ENCODE measurements at places on chromosomes 11 and 22. TPM values are rescaled to one million over a fixed set of nuclear protein-coding genes. Genes with fewer than 3 reads are reported as not detected.

DNA sequence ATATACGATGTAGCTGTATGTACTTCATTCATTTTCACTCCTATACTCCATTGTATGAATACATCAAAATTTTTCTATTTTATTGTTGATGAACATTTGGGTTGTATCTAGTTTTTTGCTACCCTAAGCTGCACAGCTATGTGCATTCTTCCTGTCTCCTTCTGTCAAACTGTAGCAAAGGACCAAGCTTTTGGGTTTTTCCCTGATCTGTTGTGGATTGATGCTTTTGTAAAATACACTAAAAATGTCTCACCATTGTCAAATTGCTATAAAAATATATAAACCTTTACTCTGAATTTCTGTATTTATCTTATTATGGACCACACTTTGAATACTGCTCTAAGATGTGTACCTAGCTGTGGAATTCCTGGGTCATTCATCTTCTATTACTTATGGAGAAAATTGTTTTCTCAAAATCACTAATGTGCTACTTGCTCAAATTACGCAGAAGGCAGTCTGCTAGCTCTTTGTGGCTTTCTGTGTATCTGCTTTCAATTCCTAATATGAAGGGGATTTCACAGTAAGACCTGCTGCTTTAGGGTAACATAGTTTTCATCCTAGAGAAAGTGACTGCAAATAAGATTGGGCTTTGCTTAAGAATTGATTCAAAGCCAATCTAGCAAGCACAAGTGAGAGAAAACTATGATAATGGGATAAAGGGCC is 123.4 kb downstream of the CYP2R1 start:
- no peak overlapping the region for H3K4me3 ChIP-seq
- no peak overlapping the region for H3K27ac ChIP-seq
- no peaks in the 10 kb centered on the region for H3K4me1 ChIP-seq
- H3K27me3 ChIP-seq, result no peaks in the 10 kb centered on the region
- H3K36me3 ChIP-seq, result no peaks in the 10 kb centered on the region

DNA sequence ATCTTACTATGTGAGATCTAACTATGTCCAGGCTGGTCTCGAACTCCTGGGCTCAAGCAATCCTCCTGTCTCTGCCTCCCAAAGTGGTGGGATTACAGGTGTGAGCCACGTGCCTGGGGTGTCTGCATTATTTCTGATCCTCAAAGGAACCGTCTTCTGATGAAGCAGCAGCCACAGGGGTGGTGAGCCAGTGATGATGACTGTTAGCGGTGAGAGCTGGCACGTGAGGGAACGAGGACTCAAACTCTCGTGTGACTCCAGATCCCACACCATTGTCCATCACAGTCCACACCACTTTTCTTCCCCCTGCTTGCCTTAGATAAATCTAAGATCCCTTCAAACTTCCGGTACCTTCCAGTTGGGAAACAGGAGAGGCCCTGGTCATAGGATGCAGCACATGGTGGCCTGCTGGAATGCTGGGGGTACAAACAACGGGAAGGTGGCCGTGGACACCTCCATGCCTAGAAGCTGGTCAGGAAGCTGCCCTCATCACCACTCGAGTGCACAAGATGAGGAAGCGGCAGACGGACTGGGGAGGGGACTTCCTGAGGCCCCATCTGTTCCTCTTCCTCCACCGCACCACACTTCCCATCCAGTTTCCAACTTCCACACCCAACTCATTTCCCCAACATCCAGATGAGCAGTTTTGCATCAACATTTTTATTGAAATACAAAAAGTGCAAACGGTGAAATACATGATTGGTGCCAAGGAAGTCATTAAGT is 23.8 kb downstream of the ARHGAP1 start:
- H3K27me3 ChIP-seq, result no peaks in the 10 kb centered on the region
- DNase-seq, result no peak
- H3K4me3 ChIP-seq, result no peak overlapping the region
- H3K4me1 ChIP-seq, result peaks cover 19% of the 10 kb centered on the region
- 0 out of 2 replicates have a peak overlapping the region, but pooled peaks have one; percentile 69 for H3K27ac ChIP-seq

DNA sequence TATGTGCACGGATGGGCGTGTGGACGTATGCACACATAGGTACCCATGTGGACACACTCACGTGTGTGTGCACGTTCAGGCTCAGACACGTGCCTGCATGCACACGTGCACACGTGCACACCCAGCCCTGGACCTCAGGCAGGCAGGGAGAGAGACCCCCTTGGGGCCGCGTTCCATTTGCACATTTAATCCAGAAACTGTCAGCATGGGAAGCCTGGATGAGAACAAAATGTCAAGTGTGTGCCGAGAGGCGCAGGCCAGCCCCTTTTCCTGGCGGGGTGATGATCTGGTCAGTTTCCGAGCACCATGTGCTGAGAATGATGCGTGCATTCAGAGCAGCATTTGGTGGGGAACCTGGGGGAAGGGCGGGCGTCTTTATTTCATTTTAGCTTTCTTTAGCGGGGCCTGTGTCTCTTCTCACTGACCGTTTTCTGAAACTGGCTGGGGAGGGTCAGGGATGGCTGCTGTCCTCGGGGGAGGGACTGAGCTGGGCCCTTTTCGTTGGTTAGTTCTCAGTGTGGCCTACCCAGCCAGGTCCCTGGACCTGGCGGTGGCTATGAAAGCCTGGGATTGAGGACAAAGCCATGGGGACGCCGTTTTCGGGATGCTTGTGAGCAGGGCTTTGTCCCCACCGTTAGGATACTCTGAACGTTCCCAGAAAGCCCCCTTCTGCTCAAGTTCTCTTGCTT is 96.3 kb downstream of the KCNQ1 start:
- peaks cover 52% of the 10 kb centered on the region for H3K27me3 ChIP-seq
- no peak for DNase-seq
- H3K27ac ChIP-seq, result no peak overlapping the region
- no peaks in the 10 kb centered on the region for H3K36me3 ChIP-seq

- H3K4me1 ChIP-seq, result no peaks in the 10 kb centered on the region
- H3K27me3 ChIP-seq, result no peaks in the 10 kb centered on the region
- no peak overlapping the region for H3K27ac ChIP-seq
- no peak for DNase-seq
- H3K4me3 ChIP-seq, result no peak overlapping the region
These were observed 95.1 kb downstream of the OR5AK2 start for GRCh38 chr11:57083641-57084385.

- no peak overlapping the region for H3K27ac ChIP-seq
- H3K36me3 ChIP-seq, result no peaks in the 10 kb centered on the region
- H3K4me3 ChIP-seq, result no peak overlapping the region
- DNase-seq, result no peak
- H3K4me1 ChIP-seq, result peaks cover 11% of the 10 kb centered on the region
- H3K27me3 ChIP-seq, result no peaks in the 10 kb centered on the region
These were observed 114.5 kb downstream of the NAT10 start for GRCh38 chr11:34219941-34220370.

DNA sequence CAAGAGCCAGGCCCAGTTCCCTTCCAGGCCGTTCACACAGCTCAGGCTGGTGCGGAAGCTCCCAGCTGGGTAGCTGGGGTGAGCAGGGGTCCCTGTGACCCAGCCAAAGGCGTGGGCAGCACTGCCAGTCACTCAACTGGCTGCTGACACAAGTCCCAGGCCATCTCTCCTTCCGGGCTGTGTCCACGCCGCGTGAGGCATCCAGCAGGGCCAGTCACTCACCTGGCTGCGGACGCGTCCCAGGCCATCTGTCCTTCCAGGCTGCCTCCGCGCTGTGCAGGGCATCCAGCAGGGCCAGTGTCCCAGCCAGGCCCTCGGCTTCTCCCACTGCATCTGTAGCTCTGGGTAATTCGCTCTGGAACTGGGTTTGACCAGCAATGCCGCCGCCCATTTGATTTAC is 184.2 kb downstream of the BRD1 start:
- no peaks in the 10 kb centered on the region for H3K27me3 ChIP-seq
- no peaks in the 10 kb centered on the region for H3K36me3 ChIP-seq
- no peak overlapping the region for H3K27ac ChIP-seq
- no peak overlapping the region for H3K4me3 ChIP-seq
- H3K4me1 ChIP-seq, result no peaks in the 10 kb centered on the region

DNA sequence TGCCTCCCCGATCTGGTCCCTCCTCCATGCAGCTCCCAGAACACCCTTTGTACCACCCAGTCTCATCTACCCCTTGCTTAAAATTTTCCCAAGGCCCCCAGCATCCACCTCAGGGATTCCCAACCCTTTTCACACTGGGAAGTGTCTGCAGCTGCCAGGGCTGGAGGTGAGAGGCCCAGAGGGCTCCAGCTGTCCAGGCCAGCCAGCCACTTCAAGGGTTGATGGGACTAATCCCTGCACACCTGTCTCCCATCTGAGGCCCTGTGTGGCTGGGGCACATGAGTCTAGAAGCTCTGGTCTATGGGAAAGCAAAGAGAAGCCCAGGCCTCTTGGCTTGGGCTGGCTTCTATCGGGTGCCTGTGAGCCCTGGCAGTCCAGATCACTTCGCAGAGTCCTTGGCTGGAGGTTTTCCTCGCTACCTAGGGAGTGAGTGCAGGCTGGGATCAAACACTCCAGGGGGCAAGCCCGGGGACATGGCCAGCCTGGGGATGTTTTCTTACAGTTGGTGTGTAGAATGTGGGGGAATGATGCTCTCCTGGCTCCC is 41.1 kb upstream of the TPBGL start:
- DNase-seq, result no peak
- H3K27me3 ChIP-seq, result no peaks in the 10 kb centered on the region
- H3K4me1 ChIP-seq, result peaks cover 7% of the 10 kb centered on the region
- no peak overlapping the region for H3K27ac ChIP-seq

GRCh38 chr11:42923651-42924050 is 388.1 kb upstream of the API5 start:
- no peaks in the 10 kb centered on the region for H3K27me3 ChIP-seq
- no peaks in the 10 kb centered on the region for H3K36me3 ChIP-seq
- no peak overlapping the region for H3K27ac ChIP-seq
- DNase-seq, result no peak
- H3K4me1 ChIP-seq, result no peaks in the 10 kb centered on the region
- H3K4me3 ChIP-seq, result no peak overlapping the region

- no peaks in the 10 kb centered on the region for H3K36me3 ChIP-seq
- H3K27me3 ChIP-seq, result no peaks in the 10 kb centered on the region
- 0 out of 2 replicates have a peak overlapping the region, but pooled peaks have one; percentile 12 for H3K27ac ChIP-seq
- H3K4me1 ChIP-seq, result peaks cover 3% of the 10 kb centered on the region
- no peak overlapping the region for H3K4me3 ChIP-seq
These were observed 8.5 kb downstream of the RAB30 start for GRCh38 chr11:83063073-83063754.

DNA sequence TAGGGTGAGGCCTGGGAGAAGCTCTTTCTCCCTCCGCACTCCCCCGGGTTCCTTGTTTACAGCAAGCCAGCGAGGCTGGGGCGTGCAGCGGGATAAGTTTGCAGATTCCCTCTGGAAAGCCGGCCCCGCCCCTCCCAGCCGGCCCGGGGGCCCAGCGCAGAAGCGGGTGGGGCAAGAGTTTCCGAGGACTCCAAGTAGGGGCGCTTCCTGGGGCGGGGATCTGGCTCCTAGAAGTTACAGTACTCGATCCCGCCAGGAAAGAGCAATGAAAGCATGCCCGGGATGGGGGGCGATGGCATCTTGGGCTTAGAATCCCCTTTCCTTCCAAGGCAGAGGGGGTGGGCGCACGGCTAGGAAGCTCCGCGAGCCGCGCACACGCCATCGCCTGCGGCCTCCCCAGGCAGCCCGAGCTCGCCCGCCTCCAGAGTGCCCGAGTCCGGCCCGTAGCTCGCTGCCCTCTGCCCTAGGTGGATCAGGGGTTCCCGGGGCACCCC is 385 bp downstream of the TST start:
- H3K4me1 ChIP-seq, result peaks cover 16% of the 10 kb centered on the region
- peak; percentile 70 for DNase-seq
- H3K27me3 ChIP-seq, result no peaks in the 10 kb centered on the region
- H3K36me3 ChIP-seq, result no peaks in the 10 kb centered on the region
- H3K4me3 ChIP-seq, result peak overlapping the region; percentile 75
- peak overlapping the region; percentile 55 for H3K27ac ChIP-seq

- H3K27me3 ChIP-seq, result no peaks in the 10 kb centered on the region
- H3K36me3 ChIP-seq, result no peaks in the 10 kb centered on the region
- no peak overlapping the region for H3K27ac ChIP-seq
These were observed 137.8 kb downstream of the CSNK2A3 start for GRCh38 chr11:11215058-11215815.

GRCh38 chr11:133903056-133903455 is 53.7 kb downstream of the IGSF9B start:
- H3K36me3 ChIP-seq, result no peaks in the 10 kb centered on the region
- H3K4me3 ChIP-seq, result no peak overlapping the region
- H3K27me3 ChIP-seq, result no peaks in the 10 kb centered on the region

CD3G gene
- total RNA-seq, result not detected

ALDH3B2 gene
- total RNA-seq, result not detected

AGBL2 gene
- total RNA-seq, result 5.6 TPM

SLC6A5 gene
- not detected for total RNA-seq

VPREB1 gene
- not detected for total RNA-seq

NTM gene
- 14.6 TPM for total RNA-seq

SNX32 gene
- 0.49 TPM for total RNA-seq

GPR137 gene
- 32.5 TPM for total RNA-seq

LRRC32 gene
- 0.89 TPM for total RNA-seq

CSF2RB gene
- not detected for total RNA-seq

SLC25A18 gene
- total RNA-seq, result 1.9 TPM
